Small intestine (tissue), 16 donors: ENCODE measurements at places on chromosomes 12 and 14.

DNA sequence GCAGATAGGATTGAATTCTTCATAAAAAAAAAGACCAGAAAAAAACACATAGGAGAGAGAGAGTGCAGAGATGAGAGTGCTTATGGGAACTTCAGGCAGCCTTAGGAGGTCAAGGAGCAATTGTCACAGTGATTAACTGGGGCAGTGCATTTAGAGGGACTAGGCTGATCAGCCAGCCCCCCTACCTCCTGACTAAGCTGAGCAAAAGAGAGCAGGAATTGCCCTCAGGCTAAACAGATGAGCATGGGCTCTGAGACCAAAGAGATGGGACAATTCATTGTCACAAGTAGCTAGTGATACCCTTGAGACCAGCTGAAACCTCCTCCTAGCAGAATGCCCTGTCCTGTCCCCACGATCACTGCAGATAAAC, 124.0 kb downstream of the BTG1 start:
- no peak for DNase-seq

DNA sequence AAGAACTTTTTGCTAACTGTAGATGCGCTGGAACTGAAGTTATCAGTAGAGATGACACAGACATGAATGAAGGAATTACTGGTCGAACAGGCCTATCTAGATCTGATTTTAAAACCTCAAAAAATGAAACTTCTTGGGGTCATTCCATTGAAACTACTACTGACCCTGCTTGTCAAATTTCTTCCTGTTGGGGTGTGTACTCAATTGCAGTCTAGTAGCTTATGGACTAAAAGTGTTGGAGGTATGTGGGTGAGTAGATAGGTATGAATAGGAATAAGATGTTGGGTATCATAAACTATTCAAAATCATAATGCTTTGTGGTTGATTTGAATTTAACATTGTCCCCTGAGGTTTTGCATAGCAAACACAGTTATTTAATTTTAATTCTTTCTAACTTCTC, 9.2 kb downstream of the APOLD1 start:
- DNase-seq = no peak

DNA sequence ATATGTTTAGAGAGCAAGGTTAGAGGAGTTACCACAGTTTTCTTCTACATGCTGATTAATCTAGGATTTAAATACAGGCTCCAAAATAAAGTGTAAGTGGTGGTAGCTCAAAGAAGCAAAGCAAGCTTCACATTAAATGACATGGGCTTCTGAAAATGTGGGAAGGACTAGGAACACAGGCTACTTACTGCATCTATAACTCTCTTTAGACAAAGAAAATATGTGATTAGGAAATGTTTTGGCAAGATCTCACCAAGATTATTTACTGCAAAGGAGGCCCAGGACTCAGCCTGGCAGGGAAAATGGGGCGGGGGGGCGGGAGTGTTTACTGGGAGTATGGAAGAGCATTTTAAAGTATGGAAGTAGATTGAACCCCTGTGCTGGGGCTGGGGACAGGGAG, 39.4 kb downstream of the ETV6 start:
- DNase-seq = no peak

GRCh38 chr12:56898938-56899337, 35.3 kb downstream of the SDR9C7 start:
- no peak for DNase-seq

GRCh38 chr14:52607061-52607460, 54.4 kb downstream of the GPR137C start:
- DNase-seq = no peak

GRCh38 chr12:28870839-28871440, 278.1 kb upstream of the FAR2 start:
- no peak for DNase-seq

- no peak for DNase-seq
These were observed 3.0 kb upstream of the CISTR start for GRCh38 chr12:53754633-53755264.

DNA sequence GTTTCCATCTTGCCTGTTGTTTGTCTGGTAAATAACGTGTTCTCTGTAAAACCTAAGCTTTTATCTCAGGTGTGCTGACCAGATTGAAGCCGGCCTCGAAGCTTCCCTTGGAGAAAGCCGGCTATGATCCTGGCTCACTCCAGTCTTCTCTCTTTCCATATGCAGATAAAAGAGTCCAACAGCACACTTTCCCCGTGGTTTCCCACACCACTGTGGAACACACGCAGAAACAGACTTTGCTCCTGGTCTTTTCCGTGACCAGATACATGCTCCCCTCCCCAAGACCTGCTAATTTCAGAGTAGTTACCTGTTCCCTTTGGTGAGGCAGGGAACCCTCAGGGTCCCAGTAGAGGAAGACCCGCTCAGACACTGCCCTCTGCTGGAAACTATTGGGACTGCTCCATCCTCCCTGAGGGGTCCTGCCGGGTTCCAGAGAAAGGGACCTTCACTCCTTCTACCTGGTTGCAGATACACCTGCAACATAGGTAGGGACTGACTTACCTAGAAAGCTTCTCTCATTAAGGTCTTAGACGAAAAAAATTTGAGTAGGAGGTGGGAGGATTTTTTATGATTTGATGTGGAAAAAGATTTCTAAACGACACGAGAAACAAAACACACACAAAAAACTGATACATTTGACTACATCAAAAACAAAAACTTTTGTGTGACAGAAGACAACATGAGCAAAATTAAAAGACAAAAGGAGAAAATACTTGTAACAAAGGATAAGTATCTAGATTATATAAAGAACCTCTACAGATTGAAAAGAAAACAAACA, 415.4 kb upstream of the CCDC196 start:
- peak; percentile 40 for DNase-seq

GRCh38 chr12:26126340-26127284, 1.8 kb upstream of the BHLHE41 start:
- peak; percentile 87 for DNase-seq
